ENCODE measurements at places on chromosomes 11 and 22. TPM values are rescaled to one million over a fixed set of nuclear protein-coding genes. Genes with fewer than 3 reads are reported as not detected.

Gene MEI1
- not detected for total RNA-seq

Gene KCNK4
- total RNA-seq = not detected

Gene IGLL1
- total RNA-seq = not detected

Gene CCDC157
- 3.2 TPM for total RNA-seq

Gene ARHGAP42
- total RNA-seq = 4.5 TPM

Gene APOA4
- total RNA-seq = not detected

Gene LRRC56
- 1.0 TPM for total RNA-seq

Gene UBE4A
- 8.9 TPM for total RNA-seq

Gene TSSK2
- not detected for total RNA-seq

Gene DAGLA
- total RNA-seq = 7.4 TPM

Gene CEP126
- total RNA-seq = 2.1 TPM

Gene SCGB1D2
- not detected for total RNA-seq

Gene TEX12
- total RNA-seq = not detected

Gene FADS1
- 190 TPM for total RNA-seq

Gene LSP1
- 1.7 TPM for total RNA-seq

Gene MAPK8IP2
- 2.6 TPM for total RNA-seq

Gene CFAP300
- 5.2 TPM for total RNA-seq

Gene IL18
- 98.7 TPM for total RNA-seq

Gene STARD10
- total RNA-seq = 15.9 TPM

Gene FAM111B
- 6.1 TPM for total RNA-seq

Gene ART1
- total RNA-seq = 0.10 TPM

Gene MS4A15
- total RNA-seq = not detected

Measured in A549 treated with AZD2906 at 1 μM for 4 hours (cell line).